CD4-positive, alpha-beta T cell treated with Interleukin-15 for 4 hours (primary cell): ENCODE measurements at places on chromosomes 7 and 10.

DNA sequence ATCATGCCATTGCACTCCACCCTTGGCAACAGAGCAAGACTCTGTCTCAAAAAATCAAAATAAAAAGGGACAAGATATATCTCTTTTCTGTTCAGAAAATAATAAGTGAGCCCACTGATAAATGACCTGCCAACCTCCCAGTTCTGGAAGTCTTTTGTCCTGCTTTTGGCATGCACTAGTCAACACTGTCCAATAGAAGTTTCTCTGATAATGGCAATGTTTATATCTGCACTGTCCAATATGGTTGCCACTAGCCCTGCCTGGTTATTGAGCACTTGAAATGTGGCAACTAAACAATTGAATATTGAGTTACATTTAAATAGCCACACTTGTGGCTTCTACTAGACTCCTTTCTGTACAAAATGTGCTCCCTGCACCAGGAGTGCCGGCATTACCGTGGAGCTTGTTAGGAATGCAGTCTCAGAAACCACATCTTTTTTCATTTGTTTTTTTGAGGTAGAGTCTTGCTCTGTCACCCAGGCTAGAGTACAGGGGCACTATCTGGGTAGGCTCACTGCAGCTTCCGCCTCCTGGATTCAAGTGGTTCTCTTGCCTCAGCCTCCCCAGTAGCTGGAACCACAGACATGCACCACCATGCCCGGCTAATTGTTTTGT, 229.7 kb downstream of the CACNB2 start:
- no peak for DNase-seq

GRCh38 chr10:129968020-129968852, 4.2 kb upstream of the EBF3 start:
- DNase-seq = no peak

- DNase-seq = no peak
Observed at GRCh38 chr7:92768501-92769393, 67.6 kb downstream of the CDK6 start.

DNA sequence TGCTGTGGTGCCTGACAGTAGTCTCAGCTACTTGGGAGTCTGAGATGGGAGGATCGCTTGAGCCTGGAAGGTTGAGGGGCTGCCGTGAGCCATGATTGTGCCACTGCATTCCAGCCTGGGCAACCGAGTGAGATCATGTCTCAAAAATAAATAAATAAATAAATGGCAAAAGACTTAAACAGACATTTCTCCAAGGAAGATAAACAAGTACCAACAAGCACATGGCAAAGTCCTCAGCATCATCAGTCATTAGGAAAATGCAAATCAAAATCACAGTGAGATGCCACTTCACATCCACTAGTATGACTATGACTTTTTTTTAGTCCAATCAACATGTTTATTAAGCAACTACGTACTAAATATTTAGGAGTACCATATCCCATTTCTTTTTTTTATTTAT, 21.3 kb upstream of the KPNA7 start:
- DNase-seq = no peak

GRCh38 chr10:6416892-6417512, 163.1 kb downstream of the PRKCQ start:
- DNase-seq = peak; percentile 63

- DNase-seq = no peak
Observed at GRCh38 chr10:57921140-57921539, 346.6 kb downstream of the IPMK start.

GRCh38 chr7:8628656-8629055, 195.2 kb downstream of the NXPH1 start:
- no peak for DNase-seq

DNA sequence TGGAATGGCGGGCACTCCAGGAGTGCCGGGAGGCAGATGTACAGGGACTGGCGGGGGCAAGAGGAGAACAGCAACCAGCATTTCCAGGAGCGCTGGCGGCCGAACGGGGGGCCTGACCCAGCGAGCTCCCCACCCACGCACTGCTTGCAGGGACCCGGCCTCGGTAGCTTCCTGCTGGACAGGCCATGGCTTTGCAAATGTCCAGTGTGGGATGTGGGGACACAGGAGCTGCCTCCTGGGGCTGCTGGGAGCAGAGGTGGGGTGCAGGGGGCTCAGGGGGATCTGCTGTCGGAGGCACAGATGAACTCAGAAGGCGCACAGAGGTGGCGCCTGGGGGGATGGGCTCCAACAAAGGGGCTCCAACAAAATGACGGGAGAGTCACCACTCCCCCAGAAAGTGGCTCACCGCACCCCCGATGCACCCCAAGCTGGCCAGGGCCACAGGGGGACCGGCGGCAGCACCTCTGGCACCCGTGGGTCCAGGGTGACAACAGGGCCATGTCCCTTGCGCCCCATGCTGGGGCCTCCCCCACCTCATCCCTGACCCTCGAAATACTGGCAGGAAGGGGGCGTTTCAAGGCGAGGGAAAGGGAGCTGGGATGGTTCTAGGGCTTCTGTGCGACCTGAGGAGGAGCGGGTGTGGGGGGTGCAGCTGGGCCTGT, 41.1 kb downstream of the AP5Z1 start:
- DNase-seq = no peak

- DNase-seq = peak; percentile 59
Observed at GRCh38 chr10:12656518-12657142, 307.3 kb downstream of the CAMK1D start.
